Activated T-cell treated with anti-CD3 and anti-CD28 coated beads, Interleukin-2, amount 50 U/mL, for 24 hours (primary cell): ENCODE measurements at places on chromosomes 16 and 17.
A peak's percentile ranks its signal among the peaks of the same experiment; 100 is the strongest.

GRCh38 chr17:60036796-60037677, 41.7 kb downstream of the HEATR6 start:
- DNase-seq = peak; percentile 75

GRCh38 chr16:87017371-87018012, 299.7 kb downstream of the C16orf95 start:
- no peak for DNase-seq

- DNase-seq = no peak
Measured at GRCh38 chr17:76504117-76504516, 2.9 kb upstream of the RHBDF2 start.

DNA sequence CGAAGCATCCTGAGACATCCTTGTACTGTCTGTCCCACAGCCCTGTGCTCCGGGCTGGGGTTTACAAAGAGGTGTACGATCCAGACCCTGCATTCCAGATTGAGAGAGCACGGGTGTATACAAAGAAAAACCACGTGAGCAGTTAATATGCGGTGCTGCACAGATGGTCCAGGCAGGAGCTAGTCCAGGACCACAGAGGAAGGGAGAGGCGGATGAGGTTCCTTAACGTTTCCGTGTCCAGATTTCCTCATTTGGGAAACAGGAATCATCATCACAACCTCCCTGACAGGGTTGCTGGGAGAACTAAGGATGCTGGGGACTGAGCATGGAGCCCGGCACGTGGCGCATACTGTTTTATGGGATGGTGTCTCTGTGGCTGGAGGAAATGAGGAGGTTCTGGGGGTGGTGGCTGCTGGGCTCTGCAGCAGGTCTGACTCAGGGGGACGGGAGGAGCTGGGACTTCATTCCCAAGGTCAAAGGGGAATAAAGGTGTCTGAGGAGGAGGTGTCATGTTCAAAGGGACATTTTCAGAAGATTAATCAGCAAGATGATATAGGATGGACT, 26.2 kb downstream of the WIPI1 start:
- DNase-seq = no peak

GRCh38 chr16:11173426-11173825, 82.6 kb downstream of the SOCS1 start:
- no peak for DNase-seq

DNA sequence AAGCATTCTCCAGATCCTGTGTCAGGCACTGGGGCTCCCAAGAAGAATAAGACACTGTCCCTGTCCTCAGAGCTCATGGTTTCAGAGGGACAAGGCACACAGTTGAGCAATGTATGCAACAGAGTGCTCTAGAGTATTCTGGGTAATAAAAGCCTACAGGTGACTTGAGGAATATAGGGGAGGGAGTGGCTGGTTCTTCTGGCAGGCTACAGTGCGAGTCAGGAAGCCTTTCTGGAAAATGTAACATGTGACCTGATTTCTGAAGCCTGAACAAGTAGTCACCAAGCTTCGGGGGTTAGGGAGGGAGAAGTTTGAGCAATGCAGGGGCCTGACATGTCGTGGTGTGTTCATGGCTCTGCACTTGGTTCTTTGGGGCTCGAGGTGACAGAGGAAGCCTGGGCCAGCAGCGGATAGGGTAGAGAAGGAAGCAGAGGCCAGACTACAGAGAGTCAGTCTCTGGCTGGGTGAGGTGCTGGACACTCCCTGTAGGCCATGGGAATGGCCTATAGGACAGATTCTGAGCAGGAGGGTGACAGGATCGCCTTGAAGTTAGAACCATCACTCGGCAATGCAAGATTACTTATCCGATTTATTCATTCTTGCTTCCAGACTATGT, 16.0 kb upstream of the LRRC75A start:
- no peak for DNase-seq

GRCh38 chr16:28298511-28298878, 6.2 kb downstream of the SBK1 start:
- DNase-seq = no peak

DNA sequence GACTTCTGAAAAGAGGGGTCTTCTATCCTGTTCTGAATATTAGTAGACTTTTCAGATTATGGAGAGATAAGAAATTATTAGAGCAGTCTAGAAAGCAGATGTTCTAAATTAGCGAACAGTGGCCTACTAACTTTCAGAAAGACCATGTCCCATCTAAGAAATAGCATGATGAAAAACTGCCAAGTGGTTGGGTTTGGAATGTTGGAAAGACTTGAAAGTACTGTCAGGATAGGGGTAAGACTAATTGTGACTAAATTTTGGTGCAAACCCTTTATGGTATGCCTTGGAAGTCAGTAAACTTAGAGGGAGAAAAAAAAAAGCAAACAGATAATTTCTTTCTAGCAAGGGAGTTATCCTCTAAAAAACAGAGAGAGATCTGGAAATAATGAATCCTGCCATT, 41.1 kb downstream of the TANGO6 start:
- no peak for DNase-seq

DNA sequence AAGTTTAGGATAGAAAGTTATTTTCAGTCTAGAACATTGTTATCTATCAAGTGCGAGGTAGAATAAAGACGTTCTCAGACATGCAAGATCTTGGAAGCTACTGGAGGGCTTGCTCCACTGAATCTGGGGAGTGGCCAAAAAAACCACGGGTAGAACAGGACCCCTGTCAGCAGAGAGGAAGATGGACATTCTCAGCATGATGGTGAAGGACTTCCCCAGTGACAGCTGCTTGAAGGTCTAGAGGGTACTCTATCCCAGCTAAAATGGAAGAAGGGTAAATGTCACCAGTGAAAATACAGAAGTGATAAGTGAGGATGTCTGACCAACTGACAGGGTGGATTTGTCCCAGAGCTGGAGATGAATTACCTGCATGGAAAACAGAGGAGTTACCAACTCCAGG, 10.1 kb downstream of the TNFRSF13B start:
- DNase-seq = no peak

- peak; percentile 33 for DNase-seq
Measured at GRCh38 chr16:10521681-10522274, 58.6 kb downstream of the EMP2 start.

- DNase-seq = peak; percentile 86
Measured at GRCh38 chr16:1300664-1301476, 8.6 kb upstream of the UBE2I start.

GRCh38 chr17:79399610-79400144, 211.2 kb downstream of the RBFOX3 start:
- DNase-seq = no peak

DNA sequence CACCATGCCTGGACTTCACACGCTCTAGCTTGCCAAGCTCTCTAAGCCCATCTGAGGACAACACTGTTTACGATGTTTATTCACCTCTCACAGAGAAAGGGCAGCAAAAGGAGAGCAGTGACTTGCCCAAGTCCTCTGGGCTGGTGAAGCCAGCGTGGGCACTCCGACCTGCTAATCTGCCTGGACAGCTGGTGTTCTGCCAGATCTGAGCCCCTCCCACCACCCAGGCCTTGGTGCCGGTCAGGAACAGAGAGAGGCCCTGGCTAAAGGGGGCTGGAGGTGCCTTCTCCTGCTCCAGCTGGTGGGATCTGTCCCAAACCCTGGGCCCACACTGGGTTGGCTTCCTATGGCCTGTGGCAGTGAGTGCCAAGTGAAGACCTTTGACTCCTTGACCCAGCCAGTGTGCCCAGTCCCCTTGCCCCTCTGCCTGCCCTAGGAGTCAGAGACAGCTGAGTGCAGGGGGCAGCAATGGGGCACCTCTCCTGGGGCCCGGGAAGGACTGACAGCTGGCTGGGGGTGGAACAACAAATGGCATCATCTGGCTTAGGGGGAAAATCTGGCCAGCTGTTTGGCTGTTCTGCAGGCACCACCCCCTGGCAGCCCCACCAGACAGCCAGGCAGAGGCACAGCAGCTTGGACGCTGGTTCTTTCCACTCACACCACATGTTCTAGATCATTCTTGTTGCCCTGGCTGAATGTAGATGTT, 1.8 kb upstream of the SLC4A1 start:
- no peak for DNase-seq

- peak; percentile 83 for DNase-seq
Measured at GRCh38 chr17:50866950-50867362, 802 bp upstream of the TOB1 start.

- DNase-seq = no peak
Measured at GRCh38 chr16:89690392-89690901, 4.0 kb downstream of the CDK10 start.

DNA sequence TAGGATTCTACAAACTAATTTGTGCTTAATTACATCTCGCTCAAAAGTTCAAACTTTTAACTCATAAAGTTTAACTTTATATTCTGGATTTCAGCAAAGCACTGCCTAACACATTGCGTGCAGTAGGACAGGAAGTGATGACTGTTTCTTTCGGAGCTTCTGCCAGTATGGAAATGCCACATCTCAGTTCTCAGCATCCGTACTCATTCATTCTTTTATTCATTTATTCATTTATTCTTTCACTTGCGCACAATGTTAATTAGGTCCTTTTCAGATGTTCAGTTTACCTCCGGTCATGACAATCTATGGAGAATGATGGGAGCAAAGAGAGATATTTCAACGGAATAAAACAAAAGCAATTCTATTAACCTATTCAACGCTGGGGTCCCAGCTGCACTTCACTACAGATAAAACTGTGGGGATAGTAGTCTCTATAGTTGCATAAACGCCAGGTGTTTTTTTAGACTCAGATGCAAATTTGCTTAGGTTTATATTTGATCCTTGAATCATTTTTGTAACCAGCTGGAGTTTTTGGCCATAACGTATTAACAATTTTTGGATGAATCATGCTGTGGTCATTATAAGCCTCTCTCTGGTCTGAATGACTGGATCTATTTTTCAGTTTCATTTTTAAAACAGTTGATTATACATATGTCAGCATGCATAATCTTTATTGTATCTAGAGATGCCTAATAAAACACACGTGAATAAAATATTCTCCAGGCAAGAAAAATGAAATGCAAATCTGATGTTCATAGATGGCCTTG, 143.9 kb downstream of the KCNJ2 start:
- DNase-seq = no peak

DNA sequence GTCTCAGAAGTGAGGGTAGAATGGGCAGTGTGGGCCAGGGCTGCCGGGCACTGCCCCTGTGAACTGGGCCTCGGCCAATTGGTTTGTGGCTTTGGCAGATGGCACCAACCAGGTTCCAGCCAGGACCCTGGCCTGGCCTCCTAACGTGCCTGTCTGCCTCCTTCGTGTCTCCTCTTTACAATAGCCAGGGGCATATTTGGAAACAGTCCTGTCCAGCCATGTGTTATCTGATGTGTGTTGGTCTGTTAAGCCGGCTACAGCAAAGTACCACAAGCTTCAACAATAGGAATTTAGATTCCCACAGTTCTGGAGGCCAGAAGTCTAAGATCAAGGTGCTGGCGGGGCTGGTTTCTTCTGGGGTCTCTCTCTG, 14.6 kb downstream of the CRISPLD2 start:
- DNase-seq = no peak

DNA sequence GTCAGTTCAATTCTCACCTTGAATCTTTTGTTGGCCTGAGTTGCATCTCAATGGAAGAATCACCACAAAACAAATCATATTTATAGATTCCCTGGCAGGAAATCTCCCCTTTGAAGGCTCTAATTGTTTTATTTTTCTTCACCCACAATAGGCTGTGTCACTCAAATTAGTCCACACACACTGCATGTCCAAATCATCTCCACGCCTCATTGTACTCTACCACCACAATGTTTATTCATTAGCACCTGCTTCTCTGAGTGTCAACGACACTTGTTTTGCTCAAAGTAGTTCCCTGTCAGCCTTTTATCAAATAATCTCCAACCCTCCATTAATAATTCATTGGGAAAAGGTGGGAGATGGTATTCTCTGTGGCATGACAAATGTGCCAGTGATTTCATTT, 164.3 kb downstream of the ABCC12 start:
- no peak for DNase-seq

DNA sequence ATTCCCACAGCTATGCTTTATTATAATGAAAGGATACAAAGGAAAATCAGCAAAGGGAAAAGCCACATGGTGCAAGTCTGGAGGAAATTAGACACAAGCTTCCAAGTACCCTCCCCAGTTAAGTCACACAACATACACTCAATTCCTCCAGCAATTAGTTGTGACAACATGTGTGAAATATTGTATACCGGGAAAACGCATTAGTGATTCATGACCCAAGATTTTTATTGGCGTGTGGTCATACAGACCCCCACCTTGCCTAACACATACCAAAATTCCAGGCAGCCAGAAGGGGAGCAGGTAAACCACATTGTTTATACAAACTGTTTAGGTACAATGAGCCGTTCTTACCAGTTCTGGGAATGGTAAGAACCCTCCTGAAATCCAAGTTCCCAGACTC, 160.6 kb downstream of the CYB561 start:
- no peak for DNase-seq

GRCh38 chr16:49660626-49661025, 195.3 kb downstream of the ZNF423 start:
- DNase-seq = no peak

GRCh38 chr17:39916918-39917317, 1.5 kb downstream of the GSDMB start:
- no peak for DNase-seq
